RPMI7951 (cell line): ENCODE measurements at places on chromosomes 3 and 15. TPM values are rescaled to one million over a fixed set of nuclear protein-coding genes. Genes with fewer than 3 reads are reported as not detected.
A peak's percentile ranks its signal among the peaks of the same experiment; 100 is the strongest.

DNA sequence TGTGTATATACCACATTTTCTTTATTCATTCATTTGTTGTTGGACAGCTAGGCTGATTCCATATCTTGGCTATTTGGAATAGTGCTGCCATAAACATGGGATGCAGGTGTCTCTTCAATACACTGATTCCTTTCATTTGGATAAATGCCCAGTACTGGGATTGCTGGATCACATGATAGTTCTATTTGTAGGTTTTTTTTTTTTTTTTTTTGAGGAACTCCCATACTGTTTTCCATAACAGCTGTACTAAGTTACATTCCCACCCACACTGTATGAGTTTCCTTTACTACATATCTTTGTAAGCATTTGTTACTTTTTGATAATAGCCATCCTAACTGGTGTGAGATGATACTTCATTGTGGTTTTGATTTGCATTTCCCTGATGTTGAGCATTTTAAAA is 437.7 kb downstream of the DIPK2A start:
- DNase-seq, result no peak

Gene SPATA12
- 0.39 TPM in 1 of 2 replicates, not detected in the other for total RNA-seq

Gene CPEB1
- total RNA-seq, result 6.1 and 12.1 TPM in 2 replicates

DNA sequence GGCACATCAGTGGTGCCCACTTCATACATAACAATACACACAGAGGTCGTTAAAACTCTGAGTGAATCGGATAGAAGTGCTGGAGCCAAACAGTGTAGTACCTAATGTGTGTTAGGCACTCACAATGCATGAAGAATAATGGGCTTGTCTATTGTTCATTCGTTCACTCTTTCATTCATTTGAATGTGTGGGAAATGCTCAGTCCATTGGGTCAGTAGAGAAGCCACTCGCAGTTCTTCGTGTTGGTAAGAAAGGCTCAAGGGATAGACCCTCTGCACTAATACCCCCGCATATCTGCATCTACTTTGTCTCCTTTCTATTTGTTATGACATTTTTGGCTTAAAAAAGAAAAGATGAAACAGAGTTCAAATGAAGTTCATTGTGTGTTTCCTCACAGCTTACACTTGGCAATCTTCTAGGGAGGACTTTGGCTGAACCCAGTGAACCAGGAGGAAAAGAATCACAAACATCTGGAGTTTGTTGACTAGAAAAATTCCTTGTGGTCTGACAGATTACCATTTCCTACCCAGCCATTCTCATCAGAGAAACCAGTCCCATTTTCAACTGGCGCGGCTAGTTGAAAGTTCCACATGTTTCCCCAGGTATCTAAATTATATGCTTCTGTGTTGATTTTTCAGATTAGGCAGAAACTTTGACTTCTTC is 32.8 kb upstream of the MFSD1 start:
- peak; percentile 95 for DNase-seq

Gene ULK4
- 8.4 and 9.0 TPM in 2 replicates for total RNA-seq

Gene DCUN1D1
- total RNA-seq, result 33.1 and 36.8 TPM in 2 replicates

DNA sequence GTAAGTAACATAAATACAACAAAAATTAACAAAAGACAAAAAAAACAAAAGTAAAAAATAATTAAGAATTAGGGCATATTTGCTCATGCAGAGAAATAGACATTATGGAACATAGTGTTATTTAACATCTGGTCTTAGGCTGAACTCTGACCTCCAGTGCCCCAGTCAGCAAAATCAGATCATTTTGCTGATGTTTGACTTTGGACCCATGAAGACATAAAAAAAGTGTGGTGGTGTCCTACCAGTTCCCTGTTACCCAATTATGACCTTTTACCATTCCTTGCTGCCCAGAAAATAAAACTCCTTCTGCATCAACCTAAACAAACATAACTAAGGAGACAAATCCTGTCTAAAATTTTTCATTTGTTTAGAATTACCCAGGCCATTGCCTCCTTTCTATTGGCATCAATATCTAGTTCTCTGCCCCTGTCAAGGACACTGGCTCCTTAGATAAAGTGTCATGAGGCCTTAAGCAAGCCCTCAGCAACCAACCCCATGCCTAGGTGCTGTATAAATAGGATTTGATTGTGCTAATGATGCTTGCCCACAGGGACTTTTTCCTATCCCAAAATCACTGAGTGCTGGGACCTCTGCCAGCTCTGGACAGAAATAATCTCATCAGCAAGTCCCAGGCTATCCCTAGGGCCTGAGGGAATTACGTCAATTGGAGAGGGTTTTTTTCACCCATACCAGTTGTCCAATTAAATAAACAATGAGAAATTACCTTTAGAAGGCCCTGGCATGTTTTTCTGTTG is 334.5 kb upstream of the UMPS start:
- DNase-seq, result peak; percentile 71

Gene TMEM212
- not detected in 2 replicates for total RNA-seq

DNA sequence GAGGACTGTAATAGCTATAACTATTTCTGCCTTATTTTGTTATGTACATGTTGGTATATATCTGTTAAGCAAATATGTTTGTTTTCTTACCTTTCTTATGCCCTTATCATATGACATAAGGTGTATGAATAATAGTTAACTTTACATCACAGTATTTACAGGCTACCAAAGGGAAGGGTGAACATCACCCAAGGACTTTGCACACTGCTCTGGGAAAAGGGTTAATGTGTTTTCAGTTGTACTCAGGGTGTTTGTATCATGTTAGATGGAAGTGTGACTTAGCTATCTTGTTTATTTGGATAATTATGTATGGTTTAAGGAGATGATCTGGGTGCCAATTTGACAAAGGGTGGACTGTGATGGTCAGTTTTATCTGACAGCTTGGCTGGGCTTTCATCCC is 60.3 kb downstream of the LSM3 start:
- DNase-seq, result no peak

DNA sequence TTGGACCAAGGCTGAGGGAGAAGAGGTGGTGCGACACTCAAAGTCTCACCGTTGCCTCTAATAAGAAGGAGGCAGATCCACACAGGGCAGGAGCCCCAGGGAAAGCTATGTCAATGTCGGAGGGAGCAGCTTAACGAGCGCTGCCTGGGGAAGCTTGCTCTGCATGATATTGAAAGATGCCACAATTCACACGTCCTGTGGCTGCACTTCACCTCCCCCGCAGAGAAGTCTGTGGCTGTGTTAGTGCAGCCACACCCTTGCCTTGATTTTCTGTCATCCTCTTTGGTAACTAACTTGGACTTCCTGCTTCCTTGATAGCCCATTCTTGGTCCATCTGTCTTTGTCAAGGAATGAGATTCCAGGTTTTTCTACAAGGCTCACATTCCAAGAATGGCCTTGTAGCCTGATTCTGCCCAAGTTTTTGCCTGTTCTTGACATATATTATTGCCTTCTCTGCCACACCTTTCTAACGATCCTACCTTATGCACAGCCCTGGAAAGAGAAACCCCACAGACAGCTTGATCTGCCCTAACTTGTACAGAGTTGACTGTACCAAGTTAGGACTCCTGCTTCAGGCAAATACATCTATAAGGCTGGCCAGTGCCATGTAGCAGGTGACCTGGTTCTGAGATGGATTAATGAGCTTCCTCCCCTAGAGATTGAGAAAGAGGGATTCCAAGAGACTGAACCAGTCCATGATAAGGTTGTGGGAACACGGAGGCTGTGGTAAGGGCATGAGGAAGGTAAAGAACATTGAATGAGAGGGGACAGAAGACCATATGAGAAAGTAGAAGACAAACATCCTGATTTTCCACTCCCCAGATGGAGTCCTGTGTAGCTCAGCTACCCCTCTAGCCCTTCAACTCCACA is 153.0 kb upstream of the WNT5A start:
- DNase-seq, result no peak

GRCh38 chr15:67042551-67043142 is 22.8 kb upstream of the SMAD3 start:
- DNase-seq, result peak; percentile 60

DNA sequence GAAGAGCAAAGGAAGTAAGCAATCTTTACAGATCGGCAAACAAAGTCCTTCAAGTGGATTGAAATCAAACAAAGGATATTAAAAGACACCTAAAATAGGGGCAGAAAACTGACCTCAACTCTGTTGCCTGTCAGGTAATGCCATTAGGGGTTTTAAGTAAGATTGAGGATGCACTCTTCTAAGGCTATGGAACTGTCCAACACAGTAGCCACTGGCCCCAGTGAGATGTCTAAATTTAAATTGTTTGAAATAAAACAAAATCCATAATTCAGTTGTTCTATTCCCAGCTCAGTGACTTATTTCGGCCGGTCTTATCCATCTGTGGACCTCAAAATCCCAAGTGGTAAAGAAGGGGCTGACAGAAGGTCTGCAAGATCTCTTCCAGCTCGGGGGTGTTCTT is 49.5 kb upstream of the LMCD1 start:
- no peak for DNase-seq

Gene RASGRF1
- 7.5 and 8.7 TPM in 2 replicates for total RNA-seq

GRCh38 chr3:50632450-50632849 is 15.5 kb downstream of the MAPKAPK3 start:
- no peak for DNase-seq

GRCh38 chr15:28915935-28916334 is 30.2 kb downstream of the APBA2 start:
- no peak for DNase-seq

DNA sequence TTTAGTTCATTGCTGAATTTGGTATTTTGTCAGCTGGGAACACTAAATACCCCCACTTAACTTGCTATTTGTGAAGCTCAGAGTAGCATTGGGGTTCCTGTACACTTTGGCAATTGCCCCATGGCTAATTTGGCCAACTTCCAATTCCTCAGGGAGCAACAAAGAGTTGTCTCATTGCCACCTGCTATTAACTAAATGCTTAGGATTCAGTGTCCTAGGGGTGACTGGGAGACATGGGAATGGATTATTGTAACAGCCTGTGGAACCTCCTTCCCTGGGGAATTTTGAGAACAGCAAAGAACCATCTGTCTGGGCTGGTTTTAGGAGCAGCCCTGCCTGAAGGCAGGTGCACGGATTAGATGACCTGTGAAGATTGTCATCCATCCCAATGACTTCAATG is 437.4 kb upstream of the TPRG1 start:
- DNase-seq, result no peak

DNA sequence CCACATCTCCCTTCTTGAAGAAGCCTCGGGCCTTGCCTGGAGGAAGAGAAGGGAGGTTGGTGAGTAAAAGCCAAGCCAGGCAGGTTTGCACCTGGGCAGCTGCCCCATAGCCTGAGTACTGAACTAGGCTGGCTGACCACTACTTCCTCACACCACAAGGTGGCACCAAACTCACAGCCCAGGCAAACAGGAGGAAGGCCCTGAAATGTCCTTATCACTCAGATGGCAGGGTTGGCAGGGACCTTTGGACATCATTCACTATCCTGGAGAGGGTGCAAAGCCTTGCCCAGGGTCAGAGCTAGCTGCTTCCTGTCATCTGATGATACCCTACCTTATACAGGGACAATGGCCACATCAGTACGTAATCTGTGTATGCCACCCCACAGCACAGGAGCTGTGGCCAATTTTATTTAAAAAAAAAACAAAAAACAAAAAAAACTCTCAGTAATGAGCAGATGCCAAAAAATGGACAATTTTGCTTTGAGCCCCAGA is 2.2 kb upstream of the GRAMD2A start:
- DNase-seq, result peak; percentile 78

DNA sequence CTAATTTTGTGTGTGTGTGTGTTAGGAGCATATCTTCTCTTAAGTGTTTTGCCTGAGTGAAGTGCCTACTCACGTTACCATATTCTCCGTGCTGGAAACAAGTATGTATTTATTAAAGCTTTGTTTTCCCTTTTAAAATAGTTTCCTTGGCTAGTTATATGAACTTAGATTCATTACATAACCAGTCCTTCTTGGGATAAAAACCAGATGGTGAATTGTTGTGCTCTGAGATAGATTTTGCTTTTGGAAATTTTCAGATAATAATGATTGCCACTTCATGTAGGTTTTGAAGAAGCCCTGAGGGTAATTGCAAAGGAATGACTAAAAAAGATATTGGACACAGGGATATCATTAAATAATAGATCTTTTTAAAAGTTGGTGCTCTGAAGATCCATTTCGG is 390.2 kb upstream of the SGO1 start:
- DNase-seq, result peak; percentile 26
